Caki2 (cell line): ENCODE measurements at places on chromosomes 16 and 17. TPM values are rescaled to one million over a fixed set of nuclear protein-coding genes. Genes with fewer than 3 reads are reported as not detected.

Gene SPATA22
- not detected in 2 replicates for total RNA-seq

DNA sequence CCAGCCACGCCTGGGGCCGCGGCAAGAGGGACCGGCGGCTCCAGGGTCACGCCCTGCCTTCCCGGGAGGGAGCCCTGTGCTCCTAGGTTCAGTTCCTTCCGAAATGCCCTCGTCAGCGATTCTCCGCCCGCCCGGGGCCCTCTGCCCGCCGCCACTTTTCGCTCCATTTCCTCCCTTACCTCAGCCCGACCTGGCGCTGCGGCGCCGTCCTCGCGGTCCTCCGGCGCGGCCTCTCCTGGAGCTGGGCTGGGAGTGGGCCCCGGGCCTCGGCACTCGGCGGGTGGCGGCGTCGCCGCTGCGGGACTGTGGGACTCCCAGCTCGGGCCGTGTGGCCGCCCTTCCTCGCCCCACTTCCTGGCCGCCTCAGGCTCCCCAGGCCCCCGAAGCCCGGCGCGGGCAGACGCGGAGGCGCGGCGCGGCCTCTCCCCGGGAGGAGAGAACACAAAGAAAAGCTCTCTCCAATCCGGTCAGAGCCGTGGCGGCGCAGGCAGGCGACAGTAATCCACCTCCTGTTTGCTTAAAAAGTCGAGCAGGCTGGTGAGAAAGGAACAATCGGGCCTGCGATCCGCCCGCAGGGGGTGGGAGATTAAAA is 1.6 kb downstream of the BAHCC1 start:
- peak; percentile 77 for DNase-seq

GRCh38 chr17:75249564-75249963 is 11.8 kb downstream of the GGA3 start:
- DNase-seq: no peak

GRCh38 chr17:57338257-57338914 is 82.1 kb downstream of the MSI2 start:
- no peak for DNase-seq

DNA sequence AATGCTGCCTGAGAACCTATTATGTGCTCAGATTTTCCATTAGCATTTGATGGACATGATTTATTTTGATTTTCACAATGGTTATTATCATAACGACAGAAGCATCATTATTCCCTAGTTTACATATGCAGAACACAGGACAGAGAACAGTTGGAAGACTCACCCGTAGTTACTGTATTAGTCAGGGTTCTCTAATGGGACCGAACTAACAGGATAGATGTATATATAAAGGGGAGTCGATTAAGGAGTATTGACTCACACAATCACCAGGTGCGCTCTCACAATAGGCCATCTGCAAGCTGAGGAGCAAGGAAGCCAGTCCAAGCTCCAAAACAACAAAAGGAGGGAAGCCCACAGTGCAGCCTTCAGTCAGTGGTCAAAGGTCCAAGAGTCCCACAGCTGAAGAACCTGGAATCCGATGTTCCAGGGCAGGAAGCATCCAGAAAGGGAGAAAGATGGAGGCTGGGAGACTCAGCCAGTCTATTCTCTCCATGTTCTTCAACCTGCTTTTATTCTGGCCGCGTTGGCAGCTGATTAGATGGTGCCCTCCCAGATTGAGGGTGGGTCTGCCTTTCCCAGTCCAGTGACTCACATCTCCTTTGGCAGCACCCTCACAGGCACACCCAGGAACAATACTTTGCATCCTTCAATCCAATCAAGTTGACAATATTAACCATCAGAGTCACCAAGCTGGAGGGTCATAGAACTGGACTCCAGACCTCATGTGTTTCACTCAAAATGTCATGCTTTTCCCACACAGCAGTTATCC is 92.7 kb upstream of the XYLT1 start:
- no peak for DNase-seq

GRCh38 chr16:88063211-88063773 is 112.1 kb downstream of the BANP start:
- peak; percentile 10 for DNase-seq

GRCh38 chr16:85984947-85985451 is 86.0 kb downstream of the IRF8 start:
- DNase-seq: no peak

Gene TNP2
- not detected in 2 replicates for total RNA-seq

GRCh38 chr17:36922175-36922574 is 15.1 kb upstream of the LHX1 start:
- DNase-seq: no peak

DNA sequence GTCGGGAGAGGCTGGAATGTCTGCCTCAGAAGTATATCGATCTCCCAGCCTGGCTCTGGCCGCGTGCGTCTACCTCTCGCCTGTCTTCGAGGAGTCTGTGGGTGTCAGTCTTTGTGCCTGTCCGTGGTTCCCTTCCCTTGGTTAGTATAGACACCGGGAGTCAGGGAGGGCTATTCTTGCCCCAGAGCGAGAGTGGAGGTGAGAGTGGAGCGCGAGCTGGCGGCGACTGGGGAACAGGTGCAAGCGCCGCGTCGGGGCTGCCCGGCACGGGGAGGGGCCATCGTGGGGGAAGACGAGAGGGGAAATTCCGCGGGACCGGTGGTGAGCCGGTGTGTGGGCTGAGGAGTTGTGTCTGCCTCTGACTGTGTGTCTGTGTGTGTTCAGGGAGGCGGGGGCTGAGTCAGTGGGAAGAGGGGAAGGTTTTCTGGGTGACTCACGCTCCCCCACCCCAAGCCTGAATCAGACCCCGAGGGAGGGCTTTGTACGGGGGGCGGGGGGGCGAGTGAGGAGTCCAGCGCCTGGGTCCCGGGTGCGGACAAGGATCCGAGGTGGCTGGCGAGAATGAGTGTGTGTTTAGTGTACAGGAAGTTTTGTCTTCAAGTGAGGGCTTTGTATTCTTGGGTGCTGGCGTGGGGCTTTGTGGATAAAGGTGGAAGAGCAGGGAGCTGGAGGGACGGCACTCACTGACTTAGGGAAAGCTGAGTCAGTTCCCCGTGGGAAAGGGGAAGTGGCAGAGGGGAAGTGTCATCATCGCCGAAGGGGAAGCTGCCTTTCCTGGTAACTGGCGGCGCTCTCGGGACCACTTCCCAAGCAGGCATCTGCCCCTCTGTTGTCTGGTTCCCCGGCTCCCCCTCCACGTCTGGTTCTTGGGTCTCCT is 8.6 kb downstream of the KDM6B start:
- DNase-seq: peak; percentile 61

GRCh38 chr17:28330671-28331070 is 4.6 kb downstream of the IFT20 start:
- DNase-seq: no peak

Gene PMP22
- total RNA-seq: 8.7 and 13.6 TPM in 2 replicates

Gene MYOCD
- 1.4 and 1.8 TPM in 2 replicates for total RNA-seq

DNA sequence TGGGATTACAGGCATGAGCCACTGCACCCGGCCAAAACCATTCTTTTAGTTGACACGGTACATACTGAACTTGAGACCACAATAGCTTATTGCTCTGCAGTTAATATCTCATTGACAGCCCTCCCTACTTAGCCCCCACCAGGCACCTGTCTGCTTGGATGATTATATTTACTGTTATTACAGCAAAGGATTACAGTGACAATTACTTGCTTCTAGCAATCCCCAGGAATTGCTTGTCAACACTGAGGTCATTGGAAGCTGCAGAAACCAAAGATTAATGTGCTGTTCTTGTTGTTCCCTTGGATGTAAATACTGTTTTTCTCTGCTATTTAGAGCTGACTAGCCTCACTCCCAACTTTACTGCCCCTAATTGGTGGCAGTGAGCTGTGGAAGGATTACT is 211.2 kb downstream of the LGALS9B start:
- DNase-seq: no peak

GRCh38 chr16:22373662-22374310 is 633 bp downstream of the CDR2 start:
- DNase-seq: peak; percentile 58

Gene ST6GALNAC2
- total RNA-seq: 2.8 and 5.3 TPM in 2 replicates

- DNase-seq: no peak
These were observed 7.5 kb upstream of the PIRT start for GRCh38 chr17:10845388-10845751.

DNA sequence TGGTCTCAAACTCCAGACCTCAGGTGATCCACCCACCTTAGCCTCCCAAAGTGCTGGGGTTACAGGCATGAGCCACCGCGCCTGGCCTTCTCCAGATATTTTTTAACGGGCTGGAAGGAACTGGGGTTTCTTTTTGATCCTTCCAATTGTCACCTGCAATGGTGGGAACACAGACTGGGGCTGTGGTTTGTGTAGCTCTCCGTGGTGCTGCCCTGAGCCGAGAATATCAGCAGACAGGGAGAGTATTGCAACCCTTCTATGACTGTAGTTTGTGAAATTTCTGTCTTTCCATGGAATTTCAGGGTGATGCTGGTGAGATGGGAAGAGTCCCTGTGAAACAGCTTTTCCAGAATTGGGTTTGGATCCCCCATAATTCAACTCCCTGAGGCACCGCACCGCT is 263.5 kb downstream of the ENGASE start:
- peak; percentile 19 for DNase-seq

DNA sequence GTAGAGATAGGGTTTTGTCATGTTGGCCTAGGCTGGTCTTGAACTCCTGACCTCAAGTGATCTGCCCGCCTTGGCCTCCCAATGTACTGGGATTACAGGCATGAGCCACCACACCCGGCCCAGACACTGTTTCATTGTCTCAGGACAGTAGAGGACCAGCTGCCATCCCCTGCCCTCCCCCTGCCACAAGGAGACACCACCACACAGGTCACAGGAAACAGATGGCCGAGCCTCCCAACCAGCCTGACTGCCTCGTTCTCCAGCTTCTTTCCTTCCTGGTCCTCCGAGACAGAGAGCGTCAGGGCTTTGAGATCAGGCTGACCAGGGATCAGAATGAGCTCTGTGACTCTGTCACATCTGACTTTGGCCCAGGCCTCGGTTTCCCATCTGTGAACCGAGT is 20.8 kb upstream of the RNPS1 start:
- DNase-seq: no peak

DNA sequence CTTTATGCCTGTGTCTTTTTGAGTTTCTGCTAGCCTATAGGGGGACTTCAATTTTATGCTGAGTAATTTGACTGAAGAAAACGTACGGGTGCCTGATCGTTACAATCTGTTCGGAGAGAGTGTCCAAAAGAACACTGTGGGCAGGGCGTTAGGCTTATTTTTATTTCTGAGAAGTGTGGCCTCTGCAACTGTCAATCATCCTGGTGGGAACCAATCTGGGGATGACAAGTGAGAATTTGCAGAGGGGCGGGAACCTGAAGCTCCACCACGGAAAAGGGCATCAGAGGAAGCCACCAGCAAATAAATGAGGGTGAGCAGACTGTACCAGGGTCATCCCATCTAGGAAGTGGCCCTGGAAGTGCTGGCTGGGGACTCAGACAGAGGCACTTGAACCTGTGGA is 12.0 kb upstream of the CDYL2 start:
- no peak for DNase-seq

Gene KRT38
- not detected in 2 replicates for total RNA-seq

DNA sequence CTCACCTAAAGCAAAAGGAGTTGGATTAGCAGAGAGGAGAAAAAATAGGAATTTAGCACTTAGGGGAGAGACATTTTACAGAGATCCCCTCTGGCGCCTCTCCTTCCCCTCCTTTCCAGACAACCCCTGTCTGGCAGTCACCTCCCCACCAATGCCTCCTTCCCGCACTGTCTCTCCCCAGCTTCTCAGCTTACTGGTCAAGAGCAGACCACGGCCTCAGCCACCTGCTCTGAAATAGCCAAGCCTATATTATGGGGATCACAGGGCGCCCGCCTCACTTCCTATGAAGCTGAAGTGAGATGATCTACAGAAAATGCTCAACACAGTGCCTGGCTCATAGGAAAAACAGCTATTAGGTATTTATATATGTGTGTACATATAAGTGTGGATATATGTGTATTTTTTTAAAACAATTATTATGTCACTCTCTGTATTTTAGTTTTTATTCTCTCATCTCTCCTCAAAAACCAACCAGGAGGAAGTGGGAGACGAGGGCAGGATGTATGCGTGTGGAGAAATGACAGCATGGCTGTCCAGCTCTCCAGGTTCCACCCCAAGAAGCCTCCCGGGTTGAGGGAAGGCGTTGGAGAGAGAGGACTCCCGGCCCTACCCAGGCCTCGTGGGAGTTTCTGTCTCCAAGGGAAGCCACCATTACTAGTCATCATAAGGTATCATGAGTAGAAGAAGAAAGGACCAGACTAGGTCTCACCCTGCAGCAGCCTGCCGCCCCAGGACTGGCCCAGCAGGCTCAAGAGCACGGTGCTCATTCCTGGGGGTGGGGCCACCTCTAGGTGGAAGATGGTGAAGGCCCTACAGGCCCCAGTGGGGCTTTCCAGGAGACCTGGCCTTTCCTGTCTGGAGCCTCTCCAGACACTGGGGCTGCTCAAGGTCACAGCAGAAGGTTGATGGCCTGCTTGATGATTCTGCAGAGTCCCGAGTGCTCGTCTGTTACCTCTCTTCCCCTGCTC is 27.2 kb downstream of the MAP3K14 start:
- DNase-seq: no peak

Gene ZNF19
- 0.98 and 3.0 TPM in 2 replicates for total RNA-seq

DNA sequence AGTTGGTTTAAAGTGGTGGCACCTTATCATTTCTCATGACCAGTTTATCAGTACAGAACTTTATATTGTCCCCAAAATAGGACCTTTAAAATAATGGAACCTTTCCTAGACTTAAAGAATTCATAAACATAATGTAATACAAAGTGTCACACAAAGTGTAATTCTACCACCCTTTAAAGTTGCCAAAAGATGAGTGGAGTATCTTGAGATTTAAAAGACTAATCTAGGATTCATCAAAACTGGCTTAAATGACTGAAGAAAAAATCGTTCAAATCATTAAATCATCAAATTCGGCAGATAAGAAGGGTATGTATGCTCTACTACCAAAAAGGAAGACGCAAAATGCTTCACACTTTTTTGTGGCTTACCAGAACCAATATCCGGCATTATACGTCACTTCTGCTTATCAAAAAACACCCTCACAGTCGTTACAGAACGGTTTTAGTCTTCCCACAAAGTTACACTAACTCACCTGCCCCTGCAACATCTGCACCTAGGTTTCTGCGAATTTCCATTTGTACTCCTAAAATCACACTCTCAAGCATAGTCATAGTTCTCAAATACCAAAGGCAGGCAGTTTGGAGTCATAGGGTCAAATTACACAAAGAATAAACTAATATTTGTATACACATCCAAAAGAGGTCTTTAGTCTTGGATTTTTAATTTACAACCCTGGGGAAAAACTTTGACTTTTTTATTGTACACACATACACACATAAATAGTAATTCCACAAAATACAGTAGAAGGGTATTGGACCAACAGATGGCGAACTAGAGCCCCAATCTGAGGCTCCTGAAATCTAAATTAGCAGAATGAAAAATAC is 1.4 kb upstream of the KANSL1 start:
- DNase-seq: peak; percentile 41

- peak; percentile 11 for DNase-seq
These were observed 21.6 kb downstream of the EMC8 start for GRCh38 chr16:85777583-85778310.

Gene TSEN54
- total RNA-seq: 53.3 and 78.0 TPM in 2 replicates

GRCh38 chr17:45008216-45008615 is 40.1 kb upstream of the C1QL1 start:
- no peak for DNase-seq
